ENCODE measurements at places on chromosomes 7 and 10.

DNA sequence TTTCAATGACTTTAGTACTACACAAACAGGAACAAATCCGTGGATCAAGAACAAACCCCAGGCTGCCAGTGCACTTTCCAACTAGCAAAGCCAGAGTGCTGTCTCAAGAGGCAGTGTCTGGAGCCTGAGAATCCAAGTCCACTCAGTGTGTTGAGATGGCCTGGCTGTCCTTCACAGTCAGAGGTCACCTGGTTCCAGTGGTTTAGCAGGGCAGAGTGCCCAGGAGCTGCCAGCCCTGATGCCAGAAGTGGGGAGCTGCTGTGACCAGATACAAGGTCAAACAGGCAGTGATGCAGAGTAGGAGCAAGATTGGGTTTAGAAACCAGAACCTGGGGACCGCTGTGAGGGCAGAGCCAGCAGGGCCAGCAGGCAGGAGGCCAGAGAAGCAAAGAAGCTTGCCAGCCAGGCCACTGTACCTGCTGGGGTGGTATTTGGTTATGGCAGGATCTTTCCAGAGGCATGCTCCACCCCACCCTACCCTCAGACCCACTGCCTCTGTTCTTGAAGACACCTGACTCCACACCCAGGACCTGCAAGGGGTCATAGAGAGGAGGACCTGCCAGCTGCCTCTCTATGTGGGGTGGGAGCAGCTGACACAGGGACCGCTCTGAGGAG is 35.6 kb upstream of the C10orf90 start:
- no peak for DNase-seq

DNA sequence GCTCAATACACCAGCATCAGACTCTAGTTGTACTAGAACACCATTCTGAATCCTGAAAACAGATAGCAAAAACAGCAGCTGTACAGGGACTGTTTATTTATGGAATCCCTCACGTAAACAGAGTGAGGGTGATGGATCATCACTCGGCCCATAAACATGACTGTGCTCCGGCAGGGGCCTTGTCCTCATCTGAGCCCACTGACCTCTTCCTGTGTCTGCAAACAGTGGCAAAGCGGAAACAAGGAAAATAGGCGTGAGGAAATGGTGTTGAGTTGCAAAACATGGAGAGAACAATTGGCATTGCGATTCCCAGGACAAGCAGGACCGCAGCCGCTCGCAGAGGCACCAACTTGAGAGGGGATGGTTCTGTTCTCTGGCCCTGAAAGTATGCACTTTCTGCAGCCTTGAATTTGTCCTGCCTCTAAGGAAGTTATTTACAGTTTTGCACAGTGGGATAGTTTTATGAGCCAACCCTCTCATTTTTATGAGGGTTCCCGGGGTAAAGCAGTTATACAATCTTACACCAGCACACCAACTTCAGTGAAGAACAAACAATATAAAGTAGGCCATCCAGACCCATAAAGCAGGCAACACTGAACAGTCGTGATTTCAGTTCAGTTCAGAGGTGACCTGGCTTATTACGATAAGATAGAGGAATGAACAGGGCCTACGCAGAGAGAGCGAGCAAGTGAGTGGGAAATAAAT is 248.0 kb upstream of the FZD8 start:
- DNase-seq = no peak

- DNase-seq = no peak
These were observed 20.5 kb downstream of the NKX6-2 start for GRCh38 chr10:132765435-132765834.

DNA sequence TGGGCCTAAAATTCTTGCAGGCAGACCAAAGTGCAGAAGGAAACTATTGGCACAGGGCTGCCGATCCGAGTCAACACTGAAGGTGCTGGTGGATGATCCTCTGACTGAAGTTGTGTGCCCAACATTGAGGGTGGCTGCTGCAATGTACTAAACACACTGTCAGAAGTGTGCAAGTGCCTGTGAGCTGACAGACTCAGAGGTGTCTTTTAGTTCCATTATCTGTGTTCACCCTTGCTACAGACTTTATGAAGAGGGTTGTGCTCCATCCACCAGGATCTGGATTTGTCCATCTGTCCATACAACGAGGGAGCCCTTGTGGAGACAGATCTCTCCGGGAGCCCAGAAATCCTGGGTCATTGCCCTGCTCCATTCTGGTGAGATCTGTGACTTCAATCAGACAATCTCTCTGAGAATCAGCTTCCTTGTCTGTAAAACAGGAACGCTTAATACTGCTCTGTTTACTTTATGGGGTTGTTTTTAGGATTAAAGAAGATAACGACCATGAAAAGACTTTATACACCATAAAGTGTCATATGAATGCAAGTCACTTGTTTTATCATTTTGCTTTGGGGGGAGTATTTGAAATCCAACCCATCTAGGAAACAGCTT is 9.5 kb upstream of the TRPV6 start:
- DNase-seq = no peak

DNA sequence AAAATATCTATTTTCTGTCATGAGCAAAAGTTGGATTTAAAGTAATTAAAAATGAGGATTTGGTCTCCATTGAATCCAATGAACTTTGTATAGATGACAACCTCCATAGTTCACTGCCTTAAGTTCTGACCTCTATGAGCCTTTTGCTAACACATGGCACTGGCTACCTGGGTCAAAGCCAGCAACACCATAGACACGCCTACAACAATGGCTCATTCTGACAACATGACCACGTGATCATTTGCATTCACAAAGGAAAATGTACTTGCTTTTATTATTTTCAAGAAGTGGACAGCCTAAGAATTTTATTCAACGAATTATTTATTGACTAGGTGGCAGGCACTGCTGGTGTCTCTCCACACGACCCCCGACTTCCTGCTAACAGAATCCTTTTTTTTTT is 90.6 kb downstream of the CARD11 start:
- DNase-seq = no peak

DNA sequence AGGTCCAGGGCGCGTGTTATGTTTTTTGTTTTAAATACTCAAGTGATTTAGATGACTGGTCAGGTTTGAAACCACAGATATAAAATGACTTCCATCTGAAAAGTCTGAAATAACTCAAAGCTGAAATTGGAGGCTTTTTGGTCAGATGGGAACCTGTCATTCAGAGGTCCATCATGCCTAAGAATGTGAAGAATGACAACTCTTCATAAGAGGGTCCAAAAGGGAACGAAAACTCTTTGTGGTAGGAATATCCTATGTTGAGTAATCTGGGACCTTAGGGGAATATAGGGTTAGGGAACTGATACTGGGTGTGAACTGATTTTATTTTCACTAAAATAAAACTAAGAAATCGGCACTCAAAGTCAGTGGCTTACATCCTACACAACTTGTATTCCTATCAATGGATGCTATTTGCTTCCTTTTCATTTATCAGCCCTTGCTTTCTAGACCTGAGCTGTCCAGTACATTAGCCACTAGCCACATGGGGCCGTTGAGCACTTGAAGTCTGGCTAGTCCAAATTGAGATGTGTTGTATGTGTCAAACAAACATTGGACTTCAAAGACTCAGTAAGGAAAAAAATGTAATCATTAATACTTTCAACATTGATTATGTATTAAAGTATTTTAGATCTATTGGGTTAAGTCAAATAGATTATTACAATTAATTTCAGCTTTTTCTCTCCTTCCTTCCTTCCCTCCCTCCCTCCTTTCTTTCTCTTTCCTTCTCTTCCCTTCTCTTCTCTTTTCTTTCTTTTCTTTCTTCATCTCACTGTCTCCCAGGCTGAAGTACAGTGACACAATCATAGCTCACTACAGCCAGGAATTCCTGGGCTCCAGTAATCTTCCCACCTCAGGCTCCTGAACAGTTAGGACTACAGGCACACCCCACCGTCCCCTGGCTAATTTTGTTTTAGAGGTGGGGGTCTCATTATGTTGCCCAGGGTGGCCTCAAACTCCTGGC is 56.5 kb upstream of the KDM7A start:
- no peak for DNase-seq

GRCh38 chr10:15339892-15340291 is 31.2 kb downstream of the FAM171A1 start:
- no peak for DNase-seq
